ENCODE measurements at places on chromosomes 2 and 18. TPM values are rescaled to one million over a fixed set of nuclear protein-coding genes. Genes with fewer than 3 reads are reported as not detected.

DNA sequence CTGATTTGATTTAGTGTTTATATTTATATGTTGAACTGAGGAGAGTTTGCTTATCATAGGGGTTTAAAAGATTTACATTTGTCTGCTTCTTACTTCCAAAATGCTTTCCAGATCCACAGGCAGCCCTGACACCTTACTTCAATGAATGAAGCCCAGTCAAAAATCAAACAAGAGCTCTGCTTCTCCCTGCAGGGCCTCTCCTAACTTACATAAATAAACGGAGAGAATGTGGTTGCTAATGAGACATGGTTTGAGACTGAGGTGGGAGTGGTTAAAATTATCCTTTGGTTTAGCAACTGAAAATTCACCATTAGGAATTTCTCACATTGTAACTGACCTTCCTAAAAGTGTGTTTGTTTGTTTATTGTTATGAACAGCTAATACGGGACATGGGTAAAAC lies 612.3 kb upstream of the FANCL start:
- H3K27ac ChIP-seq: no peak overlapping the region
- H3K4me1 ChIP-seq: no peaks in the 10 kb centered on the region
- no peaks in the 10 kb centered on the region for H3K36me3 ChIP-seq
- H3K27me3 ChIP-seq: no peaks in the 10 kb centered on the region

GRCh38 chr2:142058149-142058548 lies 72.7 kb downstream of the LRP1B start:
- H3K27ac ChIP-seq: no peak overlapping the region
- no peak overlapping the region for H3K4me3 ChIP-seq
- H3K4me1 ChIP-seq: no peaks in the 10 kb centered on the region

DNA sequence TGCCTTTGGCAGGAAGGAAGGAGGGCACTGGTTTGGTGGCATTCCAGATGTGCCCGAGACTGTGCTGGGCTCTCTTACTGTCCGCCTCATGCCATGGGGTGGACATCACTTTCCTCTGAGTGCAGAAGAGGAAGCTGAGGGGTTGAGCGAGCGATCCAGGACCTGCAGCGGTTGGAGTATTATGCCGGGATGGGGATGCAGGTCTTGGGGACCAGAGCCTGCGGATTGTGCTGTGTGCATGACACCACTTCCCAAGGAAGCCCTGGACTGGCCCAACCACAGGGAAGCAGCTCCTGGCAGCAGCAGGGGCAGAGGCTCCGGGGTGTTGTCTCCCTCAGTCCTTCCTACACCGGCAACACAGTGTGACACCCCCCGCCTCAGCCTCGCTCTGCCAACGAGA lies 44.5 kb downstream of the ATP6V1C2 start:
- no peak for DNase-seq
- no peak overlapping the region for H3K27ac ChIP-seq
- H3K36me3 ChIP-seq: no peaks in the 10 kb centered on the region
- no peaks in the 10 kb centered on the region for H3K27me3 ChIP-seq

GRCh38 chr18:68925268-68925667 lies 127.4 kb downstream of the CCDC102B start:
- no peaks in the 10 kb centered on the region for H3K4me1 ChIP-seq
- H3K36me3 ChIP-seq: no peaks in the 10 kb centered on the region
- no peaks in the 10 kb centered on the region for H3K27me3 ChIP-seq
- H3K27ac ChIP-seq: no peak overlapping the region
- DNase-seq: no peak

GRCh38 chr2:168427451-168427850 lies 28.6 kb upstream of the CERS6 start:
- no peak overlapping the region for H3K4me3 ChIP-seq
- peaks cover 11% of the 10 kb centered on the region for H3K27me3 ChIP-seq
- peak; percentile 95 for DNase-seq
- no peaks in the 10 kb centered on the region for H3K36me3 ChIP-seq
- no peak overlapping the region for H3K27ac ChIP-seq
- H3K4me1 ChIP-seq: no peaks in the 10 kb centered on the region

- no peaks in the 10 kb centered on the region for H3K27me3 ChIP-seq
- H3K4me3 ChIP-seq: no peak overlapping the region
- no peaks in the 10 kb centered on the region for H3K4me1 ChIP-seq
- no peaks in the 10 kb centered on the region for H3K36me3 ChIP-seq
These were observed 92.1 kb downstream of the AOX1 start for GRCh38 chr2:200677721-200678532.

DNA sequence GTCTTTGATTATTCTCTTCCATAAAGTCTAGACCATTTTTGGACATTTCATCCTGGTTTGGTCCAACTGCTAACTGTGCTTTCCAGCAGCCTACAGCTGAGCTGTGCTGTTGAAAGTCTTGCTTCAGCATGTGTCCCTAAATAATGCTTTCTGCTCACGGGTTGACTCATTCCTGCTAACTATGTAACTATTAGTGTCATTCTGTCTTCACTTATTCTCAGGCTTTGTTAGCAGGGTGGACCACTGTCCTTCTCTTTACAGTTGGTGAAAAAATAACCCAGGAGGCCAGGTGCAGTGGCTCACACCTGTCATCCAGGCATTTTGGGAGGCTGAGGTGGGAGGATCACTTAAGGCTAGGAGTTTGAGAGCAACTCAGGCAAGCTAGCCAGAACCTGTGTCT lies 8.9 kb downstream of the ADAM23 start:
- DNase-seq: no peak
- H3K36me3 ChIP-seq: no peaks in the 10 kb centered on the region
- H3K27ac ChIP-seq: no peak overlapping the region
- no peaks in the 10 kb centered on the region for H3K4me1 ChIP-seq

DNA sequence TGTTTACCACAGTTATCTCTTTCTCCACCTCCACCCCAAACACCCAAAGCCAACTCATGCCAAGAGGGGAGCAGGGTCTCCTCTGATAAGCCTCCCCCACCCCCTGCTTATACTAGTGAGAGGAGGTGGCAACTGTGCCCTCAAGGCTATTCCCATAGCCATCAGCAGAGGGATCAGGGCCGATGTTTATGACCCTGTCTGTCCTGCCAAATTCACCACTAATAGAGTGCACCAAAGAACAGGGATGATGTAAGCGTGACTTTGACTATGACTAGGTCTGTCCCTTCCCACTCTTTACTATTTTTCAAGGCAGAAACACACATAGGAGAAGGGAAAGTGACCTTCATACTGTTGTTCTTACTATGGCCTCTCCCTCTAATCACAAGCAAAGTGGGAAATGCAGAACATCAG lies 74.6 kb downstream of the CLHC1 start:
- no peaks in the 10 kb centered on the region for H3K27me3 ChIP-seq
- H3K4me1 ChIP-seq: peaks cover 48% of the 10 kb centered on the region
- DNase-seq: no peak
- no peak overlapping the region for H3K27ac ChIP-seq
- no peaks in the 10 kb centered on the region for H3K36me3 ChIP-seq

- peaks cover 38% of the 10 kb centered on the region for H3K4me1 ChIP-seq
- H3K4me3 ChIP-seq: no peak overlapping the region
- no peaks in the 10 kb centered on the region for H3K36me3 ChIP-seq
- no peak overlapping the region for H3K27ac ChIP-seq
These were observed 33.7 kb upstream of the COL5A2 start for GRCh38 chr2:189213250-189213649.

DNA sequence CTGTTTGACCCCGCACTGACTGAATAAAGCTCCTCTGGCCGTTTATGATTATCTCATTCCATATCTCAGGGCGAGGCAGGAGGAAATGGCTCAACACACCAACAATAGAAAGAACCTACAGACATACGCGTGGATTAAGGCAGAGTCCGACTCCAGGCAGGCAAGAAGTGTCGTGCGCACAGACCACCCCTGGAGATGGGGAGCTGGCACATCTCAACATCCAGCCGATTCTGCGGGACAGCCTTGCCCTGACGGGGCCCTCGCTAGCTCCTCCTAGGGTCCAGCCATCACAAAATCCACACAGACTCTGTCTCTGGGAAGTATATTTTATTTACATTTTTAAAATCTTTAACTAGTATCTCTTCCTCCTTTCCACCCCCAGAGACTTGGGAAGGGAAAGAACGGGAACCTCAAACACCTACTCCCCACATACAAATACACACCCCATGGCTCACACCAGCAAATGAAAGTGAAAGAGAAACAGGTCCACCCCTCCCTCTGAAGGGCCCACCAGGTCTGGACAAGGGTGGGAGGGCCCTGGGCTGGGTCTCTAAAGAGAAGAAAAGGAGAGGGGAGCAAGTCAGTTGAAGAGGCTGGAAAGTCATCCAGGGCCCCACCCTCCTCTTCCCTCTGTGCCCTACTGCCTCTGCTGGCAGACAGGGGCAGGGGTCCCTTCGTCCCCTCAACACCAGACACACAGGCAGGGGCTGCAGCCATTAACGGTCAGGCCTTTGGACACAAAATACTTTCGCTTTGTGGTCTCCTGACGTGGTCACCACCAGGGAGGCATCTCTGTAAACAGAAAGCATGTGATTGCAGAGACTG lies 3.2 kb downstream of the GPBAR1 start:
- H3K27ac ChIP-seq: no peak overlapping the region
- no peak overlapping the region for H3K4me3 ChIP-seq

DNA sequence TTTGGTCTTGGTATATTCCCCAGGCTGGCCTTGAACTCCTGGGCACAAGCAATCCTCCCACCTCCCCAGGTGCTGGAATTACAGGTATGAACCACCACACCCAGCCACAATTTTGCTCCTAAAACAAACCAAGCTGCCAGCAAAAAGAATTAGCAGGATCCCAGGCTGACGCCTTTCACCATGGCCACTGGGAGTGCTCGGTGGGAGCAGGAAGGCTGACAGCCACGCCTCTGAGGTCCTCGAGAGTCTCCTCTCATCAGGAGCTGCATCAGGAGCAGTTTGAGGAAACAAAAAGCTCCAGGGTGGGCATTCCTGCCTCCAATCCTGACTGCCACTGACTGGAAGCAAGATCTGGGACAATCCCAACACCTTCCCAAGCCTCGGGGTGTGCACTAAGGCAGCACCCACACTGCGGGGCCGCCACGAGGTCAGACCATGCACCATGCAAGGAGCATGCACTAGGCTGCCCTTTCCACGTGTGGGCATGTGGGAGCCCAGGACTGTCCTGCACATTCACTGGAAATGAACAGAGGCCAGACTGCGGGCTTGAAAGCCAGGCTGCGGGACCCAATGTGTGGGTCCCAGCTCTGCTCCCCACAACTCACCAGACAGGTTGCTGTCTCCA lies 51.4 kb downstream of the TFCP2L1 start:
- H3K4me3 ChIP-seq: no peak overlapping the region
- peaks cover 8% of the 10 kb centered on the region for H3K4me1 ChIP-seq
- no peaks in the 10 kb centered on the region for H3K27me3 ChIP-seq
- H3K27ac ChIP-seq: no peak overlapping the region

GRCh38 chr2:33019796-33020195 lies 73.0 kb downstream of the LTBP1 start:
- no peaks in the 10 kb centered on the region for H3K27me3 ChIP-seq
- H3K36me3 ChIP-seq: no peaks in the 10 kb centered on the region
- peaks cover 28% of the 10 kb centered on the region for H3K4me1 ChIP-seq
- no peak overlapping the region for H3K4me3 ChIP-seq
- DNase-seq: no peak

DNA sequence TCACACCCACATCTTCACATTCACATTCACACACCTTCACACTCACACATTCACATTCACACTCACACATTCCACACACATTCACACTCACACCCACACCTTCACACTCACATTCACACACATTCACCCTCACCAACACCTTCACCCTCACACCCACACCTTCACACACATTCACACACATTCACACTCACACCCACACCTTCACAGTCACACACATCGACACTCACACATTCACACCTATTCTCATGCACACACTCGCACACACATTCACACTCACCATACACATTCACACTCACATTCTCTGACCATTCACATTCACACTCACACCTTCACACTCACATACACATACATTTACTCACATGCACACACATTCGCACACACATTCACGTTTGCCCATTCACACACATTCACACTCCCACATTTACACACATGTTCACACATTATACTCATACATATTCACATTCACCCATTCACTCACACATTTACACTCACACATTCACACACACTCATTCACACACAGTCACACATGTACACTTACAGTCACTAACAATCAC lies 62.7 kb downstream of the BIN1 start:
- H3K27ac ChIP-seq: no peak overlapping the region
- no peaks in the 10 kb centered on the region for H3K27me3 ChIP-seq
- no peak for DNase-seq
- no peaks in the 10 kb centered on the region for H3K36me3 ChIP-seq

SLC19A3 gene
- total RNA-seq: 0.14 TPM

ZAP70 gene
- 0.73 TPM for total RNA-seq

SCYGR4 gene
- not detected for total RNA-seq

MALL gene
- 0.36 TPM for total RNA-seq

DUSP2 gene
- 0.95 TPM for total RNA-seq

GREB1 gene
- total RNA-seq: 14.5 TPM

Measured in astrocyte (in vitro differentiated cells and primary cell).